ENCODE measurements at places on chromosomes 11 and 22.

DNA sequence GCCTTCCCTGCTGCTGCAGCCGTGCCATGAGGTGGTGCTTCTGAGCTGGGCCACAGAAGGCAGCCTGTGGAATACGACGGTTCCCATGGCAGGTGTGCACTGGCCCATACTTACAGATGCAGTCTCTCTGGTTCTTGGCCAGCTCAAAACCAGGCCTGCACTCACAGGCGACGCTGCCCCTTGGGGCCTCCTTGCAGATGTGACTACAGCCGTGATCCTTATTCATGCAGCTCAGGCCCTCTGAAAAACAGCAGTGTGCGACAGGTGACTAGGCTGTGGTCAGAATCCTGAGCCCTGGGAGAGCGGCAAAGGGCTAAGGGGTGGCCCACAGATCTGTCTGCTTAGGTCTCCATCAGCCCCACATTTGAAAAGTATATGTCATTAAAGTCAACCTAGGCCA is 22.1 kb downstream of the SCUBE2 start:
- no peak for DNase-seq

- no peak for DNase-seq
These were observed 664.8 kb upstream of the API5 start for GRCh38 chr11:42646959-42647358.

- DNase-seq, result no peak
These were observed 32.1 kb downstream of the ENDOD1 start for GRCh38 chr11:95121698-95122097.

- DNase-seq, result no peak
These were observed 66.2 kb upstream of the LMO1 start for GRCh38 chr11:8329847-8330361.

- no peak for DNase-seq
These were observed 46.6 kb upstream of the CTSC start for GRCh38 chr11:88384004-88384668.

DNA sequence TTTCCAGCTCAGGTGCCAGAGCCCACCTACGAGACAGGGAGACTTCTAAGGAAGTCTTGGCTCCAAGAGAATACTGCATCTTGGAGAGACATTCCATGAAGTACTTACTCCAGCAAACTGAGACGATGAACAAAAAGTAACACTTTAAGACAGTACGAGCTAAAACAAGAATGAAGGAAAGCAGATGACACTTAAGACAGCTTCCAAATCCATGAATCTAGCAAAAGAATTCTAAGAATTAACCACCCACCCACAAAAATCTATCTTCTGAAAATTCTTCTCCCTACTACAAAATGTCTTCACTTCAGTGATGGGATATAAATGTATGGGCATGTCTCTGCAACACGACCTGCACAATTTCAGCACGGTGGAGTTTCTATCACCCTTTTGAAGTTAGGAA is 132.9 kb downstream of the C11orf58 start:
- no peak for DNase-seq

GRCh38 chr22:26432619-26433311 is 3.7 kb downstream of the ASPHD2 start:
- DNase-seq, result no peak

GRCh38 chr11:78414321-78415051 is 3.1 kb downstream of the GAB2 start:
- DNase-seq, result no peak

DNA sequence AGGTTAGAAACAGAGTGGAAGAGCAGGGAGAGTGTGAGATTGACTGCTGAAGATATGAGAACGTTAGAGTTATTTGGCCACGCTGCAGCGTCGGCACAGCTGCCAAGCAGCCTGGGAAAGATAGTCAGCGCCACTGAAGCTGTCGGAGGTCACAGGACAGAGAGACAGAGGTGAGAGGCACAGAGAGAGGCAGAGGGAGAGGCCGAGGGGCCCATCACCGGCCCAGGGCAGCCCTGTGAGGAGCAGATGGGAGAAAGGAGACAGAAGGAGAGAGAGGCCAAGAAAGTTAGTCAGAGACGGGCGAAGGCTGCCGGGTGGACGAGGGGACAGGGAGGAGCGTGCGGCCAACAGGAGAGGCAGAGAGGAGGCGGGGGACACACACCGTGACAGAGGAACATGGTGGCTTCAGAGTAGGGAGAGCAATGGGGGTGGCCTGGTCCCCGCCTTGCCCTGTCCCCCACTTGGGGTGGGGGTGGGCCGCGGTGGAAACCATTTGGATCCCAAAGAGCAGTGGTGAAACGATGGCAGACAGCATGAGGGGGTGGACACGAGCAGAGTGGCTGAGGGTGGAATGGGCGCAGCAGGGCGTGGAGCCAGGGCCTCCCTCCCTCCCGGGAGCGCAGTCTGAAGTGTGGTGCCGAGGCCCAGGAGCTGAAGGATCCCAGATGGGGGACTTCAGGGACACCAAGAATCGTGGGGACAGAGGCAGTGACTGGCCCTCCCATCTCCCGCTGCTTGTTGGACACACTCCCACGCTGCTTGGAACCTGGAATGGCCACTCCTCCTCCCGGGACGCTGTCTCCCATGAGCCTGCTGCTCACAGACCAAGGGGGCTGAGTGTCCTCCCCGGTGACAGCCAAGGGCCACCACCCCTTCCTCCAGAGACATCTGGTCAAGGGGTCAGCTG is 26.6 kb downstream of the LRRC10B start:
- no peak for DNase-seq

DNA sequence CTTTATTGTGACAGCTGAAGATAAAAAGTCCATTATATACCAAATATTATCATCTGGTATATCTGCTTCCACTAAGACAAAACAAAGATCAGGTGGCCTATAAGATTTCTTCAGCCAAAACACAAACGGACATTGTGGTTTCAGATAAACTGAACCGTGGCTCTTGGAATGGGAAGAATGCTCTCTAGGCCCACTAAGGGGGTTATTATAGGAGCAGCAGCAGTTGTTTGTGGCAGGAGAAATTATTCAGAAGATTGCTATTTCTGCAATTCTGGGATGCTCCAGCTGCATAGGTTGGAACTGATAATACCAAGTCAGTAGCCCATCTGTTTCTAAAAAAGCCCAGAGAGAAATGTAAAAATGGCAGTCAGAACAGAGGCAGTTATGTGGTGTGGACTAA is 145.3 kb downstream of the NCAM1 start:
- no peak for DNase-seq

DNA sequence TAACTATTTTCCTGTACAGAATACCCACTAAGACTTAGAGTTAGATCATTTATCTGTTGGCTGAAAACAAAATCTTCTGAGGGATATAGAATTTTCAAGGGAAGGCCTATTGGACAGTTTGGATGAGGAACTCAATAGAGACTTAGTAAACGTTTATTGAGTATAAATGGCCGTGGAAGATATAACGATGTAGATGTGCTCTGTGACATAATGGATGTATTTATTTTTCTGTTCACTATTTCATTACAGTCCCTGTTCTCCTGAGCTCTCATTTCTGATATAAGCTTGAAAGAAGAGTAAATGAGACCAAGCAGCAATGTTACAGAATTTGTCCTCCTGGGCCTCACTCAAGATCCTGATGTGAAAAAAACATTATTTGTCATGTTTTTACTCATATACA is at the start of gene OR4A16:
Gene OR4A16, plus strand, starts transcription at position 301 of the 400 bp plus-strand sequence. Its CDS starts 0 bp downstream, at position 301.
- DNase-seq, result no peak

- DNase-seq, result no peak
These were observed 8.8 kb downstream of the CRY2 start for GRCh38 chr11:45856044-45856468.

All from NCI-H774 (cell line).